ENCODE measurements at places on chromosomes 2 and 18.

DNA sequence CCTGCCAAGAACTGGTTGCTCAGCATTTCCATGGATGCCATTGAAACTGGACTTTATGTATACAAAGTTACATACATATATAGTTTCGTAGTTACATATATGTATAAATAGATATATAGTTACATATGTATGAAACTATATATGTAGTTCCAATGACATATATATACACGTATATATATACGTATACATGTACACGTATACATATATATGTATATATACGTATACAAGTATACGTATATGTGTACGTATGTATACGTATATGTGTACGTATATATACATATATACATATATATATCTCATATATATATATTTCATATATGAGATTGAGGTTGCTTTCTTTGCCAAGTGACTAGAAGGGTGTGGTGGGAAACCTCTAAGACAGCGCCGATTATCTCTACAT is 10.6 kb upstream of the TMEM131 start:
- no peak for DNase-seq

- DNase-seq = no peak
Measured at GRCh38 chr2:128686497-128686859, 367.8 kb upstream of the HS6ST1 start.

DNA sequence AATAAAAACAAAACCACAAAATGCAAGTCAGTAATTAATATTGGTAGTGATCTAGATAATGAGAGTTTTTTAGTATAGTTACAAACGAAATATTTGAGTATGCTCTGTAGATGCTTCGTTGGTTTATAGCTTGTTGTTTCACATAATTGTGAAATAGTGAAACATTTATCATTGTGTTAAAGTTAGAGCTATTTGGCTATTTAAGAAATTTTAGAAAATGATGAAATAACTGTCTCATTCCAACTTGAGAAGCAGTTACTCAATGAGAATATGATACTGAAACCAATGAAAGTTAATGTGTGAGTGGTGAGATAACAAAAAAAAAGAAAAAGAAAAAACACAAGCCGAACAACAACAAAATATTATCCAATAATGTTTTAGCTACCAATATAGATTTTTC is 475.6 kb upstream of the ZEB2 start:
- no peak for DNase-seq

DNA sequence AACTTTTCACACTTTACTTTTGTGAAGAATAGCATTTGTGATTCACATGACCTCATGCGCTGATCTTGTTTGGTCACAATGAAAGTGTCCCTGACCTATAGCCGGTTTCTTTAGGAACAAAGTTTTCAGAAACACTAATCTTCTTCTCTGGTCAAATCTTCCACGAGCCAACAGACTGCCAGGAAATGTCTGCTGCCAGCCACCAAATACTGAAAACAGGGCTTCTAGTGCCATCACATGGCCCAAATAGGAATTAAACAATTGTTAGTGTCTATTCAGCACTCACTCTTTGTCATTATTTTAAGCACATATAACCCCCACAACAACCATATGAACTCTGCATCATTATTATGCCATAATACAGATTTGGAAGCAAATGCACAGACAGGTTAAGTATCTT is 286.5 kb upstream of the SYT4 start:
- no peak for DNase-seq

GRCh38 chr18:34085140-34085739 is 139.5 kb downstream of the NOL4 start:
- no peak for DNase-seq

DNA sequence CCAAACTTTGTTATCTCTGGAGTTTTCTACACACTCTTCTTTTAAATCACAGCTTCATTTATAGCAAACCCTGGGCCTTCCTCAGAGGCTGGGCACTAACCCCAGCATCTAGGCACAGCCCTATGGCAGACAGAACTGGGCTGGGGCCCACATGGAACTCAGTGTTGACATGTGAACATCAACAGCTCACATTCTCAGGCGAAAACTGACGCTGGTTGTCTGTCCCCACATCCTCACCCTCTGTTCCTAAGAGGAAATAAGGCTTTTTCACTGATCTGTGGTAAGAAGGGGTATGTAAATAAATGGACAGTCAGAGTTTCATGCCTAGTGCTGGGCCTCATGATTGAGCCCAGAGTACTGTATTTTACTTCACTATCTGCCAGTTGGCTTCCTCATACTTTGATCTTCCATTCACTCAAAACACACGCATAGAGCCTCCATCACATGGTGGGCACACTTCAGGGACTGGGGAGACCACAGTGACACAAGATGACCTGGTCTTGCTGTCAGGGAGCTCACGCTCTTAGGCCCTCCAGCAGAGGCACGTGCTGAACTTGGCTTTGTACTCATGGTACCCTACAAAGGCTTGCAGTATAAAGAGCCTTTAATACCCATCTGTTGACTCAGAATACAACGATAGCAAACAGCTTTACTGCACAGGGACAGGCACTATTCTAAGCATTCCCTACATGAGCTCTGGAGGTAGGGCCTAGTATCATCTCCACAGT is 43.0 kb downstream of the EFEMP1 start:
- no peak for DNase-seq

- DNase-seq = no peak
Measured at GRCh38 chr18:54100920-54101470, 123.5 kb downstream of the MBD2 start.

DNA sequence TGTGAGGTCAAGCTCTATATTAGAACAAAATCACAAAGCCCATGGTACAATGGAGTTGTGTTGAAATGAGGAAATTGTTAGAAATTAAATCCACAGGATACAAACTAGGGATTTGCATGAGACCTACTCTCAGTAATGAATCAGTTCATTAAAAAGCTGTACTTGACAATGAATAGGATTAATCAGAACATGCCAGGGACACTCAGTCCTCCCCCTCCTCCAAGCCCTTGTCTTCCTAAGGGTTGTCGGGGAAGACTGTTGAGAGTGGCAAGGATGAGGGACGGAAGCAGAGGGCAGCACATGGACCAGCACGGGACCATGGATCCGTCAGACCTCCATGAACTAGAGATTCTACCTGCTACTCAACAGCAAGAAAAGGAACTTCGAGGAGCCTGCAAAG is 39.8 kb downstream of the SPRED2 start:
- DNase-seq = no peak

Data from GM06990 (cell line).